ENCODE measurements at places on chromosomes 16 and 17. TPM values are rescaled to one million over a fixed set of nuclear protein-coding genes. Genes with fewer than 3 reads are reported as not detected.

The SECTM1 gene
- not detected for polyA plus RNA-seq

DNA sequence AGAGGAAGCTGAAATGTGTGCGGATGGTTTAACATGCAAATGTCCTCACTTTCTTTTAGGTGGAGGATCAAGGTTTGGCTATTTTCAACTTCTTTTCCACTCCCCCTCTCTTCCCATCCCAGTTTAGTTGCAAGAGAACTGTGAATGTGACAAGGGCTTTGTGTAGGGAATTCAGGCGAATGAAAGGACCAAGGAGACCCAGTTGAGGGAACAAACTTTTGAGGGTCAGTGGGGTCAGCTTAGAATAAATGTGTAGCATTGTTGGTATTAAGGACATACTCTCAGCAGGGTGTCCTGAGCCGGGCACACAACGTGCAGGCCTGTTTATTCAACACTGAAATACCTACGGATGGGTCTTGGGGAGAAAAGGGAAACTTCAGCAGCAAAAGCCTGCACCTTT is 346.0 kb downstream of the PMP22 start:
- DNase-seq = no peak
- H3K4me1 ChIP-seq = no peaks in the 10 kb centered on the region

DNA sequence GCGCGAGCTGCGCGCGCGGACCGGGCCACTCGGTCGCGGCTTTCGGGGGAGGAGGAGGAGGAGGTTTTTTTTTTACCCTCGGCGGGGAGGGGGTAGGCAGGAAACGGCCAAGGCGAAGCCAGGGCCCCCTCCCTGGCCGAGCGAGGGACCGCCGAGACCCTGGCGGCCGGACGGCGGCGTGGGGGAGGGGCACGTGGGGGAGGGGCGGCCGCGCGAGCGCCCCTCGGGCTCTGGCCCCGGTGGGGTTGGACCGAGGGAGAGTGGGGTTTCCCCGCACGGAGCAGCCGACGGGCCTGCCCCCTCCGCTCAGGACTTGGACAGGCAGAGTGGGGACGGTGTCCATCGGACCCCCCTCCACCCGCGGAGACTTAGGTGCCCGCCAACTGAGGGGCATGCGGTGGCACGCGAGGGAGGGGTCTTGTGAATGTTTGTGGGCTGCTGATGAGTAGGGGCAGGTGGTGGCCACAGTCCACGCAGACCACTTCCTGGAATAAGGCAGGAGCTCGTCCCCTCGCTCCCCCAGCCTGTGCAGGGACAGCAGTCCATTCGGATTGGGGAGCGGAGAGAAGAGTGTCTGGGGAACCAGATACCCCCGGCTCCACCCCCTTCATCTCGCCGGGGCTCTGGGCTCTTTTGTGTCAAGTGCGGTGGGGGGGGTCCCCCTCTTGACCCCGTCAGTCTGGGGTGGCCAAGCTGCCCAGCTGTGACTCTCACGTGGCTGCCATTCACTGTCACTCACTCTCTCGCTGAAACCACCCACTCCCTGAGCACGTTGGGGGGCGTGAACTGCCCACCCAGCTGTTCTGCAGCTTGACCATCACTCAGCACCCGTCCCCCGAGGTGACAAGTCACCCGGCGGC is 3.0 kb upstream of the CHD3 start:
- H3K27ac ChIP-seq = no peak overlapping the region
- DNase-seq = peak; percentile 73
- peaks cover 9% of the 10 kb centered on the region for H3K27me3 ChIP-seq
- peaks cover 12% of the 10 kb centered on the region for H3K4me1 ChIP-seq
- H3K4me3 ChIP-seq = peak overlapping the region; percentile 73

The C1QL1 gene
- 0.20 TPM for polyA plus RNA-seq

DNA sequence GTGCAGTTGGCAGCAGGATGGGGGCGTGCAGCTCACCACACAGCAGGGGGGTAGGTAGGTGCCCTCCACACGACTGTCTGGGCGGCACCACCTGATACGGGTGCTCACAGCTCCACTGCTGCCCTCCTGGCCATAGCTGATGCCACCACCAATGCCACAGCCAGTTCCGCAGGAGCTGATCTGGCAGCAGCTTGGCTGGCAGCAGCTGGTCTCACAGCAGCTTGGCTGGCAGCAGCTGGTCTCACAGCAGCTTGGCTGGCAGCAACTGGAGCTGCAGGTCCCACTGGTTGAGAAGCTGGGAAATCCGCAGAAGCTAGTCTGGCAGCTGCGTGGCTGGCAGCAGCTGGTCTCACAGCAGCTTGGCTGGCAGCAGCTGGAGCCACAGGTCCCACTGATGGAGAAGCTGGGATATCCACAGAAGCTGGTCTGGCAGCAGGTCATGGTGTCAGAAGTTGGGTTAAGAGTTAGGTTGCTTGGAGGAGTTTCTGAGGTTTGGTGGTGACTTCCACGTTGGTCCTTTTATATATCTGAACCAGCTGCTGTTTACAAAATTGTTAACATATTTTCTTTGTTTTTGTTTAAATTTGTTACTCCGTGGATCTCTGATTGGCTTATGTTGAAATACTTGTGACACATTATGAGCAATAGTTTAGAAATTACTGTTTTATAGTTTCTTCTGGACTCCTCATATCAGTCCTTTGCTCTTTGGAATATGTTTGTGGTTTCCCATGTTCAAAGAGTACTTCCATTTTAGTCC is at the start of gene KRTAP1-5:
Gene KRTAP1-5 (minus strand): TSS at position 494 of the 757 bp plus-strand sequence. CDS start 53 bp downstream, at position 441.
- H3K36me3 ChIP-seq = no peaks in the 10 kb centered on the region
- peaks cover 19% of the 10 kb centered on the region for H3K27me3 ChIP-seq
- H3K27ac ChIP-seq = no peak within 1 kb of the TSS

- H3K4me3 ChIP-seq = no peak overlapping the region
- peak; percentile 15 for DNase-seq
Measured at GRCh38 chr17:3602499-3602898, 6.7 kb downstream of the TRPV1 start.

DNA sequence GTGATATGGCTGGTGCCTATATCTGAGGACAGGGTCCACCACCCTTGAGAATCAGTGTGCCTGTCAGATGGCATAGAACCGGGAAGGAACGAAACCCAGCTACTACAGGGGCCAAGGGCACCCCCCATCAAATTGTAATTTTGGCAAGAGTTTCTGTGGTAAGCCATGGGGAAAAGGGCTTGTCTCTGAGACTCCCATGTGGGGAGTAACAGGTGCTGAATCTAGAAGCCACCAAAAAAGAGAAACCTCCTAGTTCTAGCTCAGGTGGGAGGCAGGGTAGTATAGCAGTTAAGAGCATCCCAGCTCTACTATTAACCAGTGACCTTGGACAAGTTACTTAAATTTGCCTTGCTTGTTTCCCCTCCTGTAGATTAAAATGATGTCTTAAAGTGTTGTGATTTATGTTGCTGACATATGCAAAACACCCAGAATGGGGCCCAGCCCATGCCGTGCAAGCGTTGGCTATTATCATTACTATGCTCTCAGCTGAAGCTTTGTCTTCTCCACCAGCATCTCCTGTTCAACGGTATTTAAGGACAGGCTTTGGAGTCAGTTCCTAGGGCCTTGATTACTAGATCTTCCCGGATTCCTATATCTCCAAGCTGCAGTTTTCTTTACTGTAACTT is 210.7 kb upstream of the NLRP1 start:
- H3K27ac ChIP-seq = no peak overlapping the region
- no peaks in the 10 kb centered on the region for H3K4me1 ChIP-seq
- H3K4me3 ChIP-seq = no peak overlapping the region
- DNase-seq = no peak
- peaks cover 4% of the 10 kb centered on the region for H3K27me3 ChIP-seq
- no peaks in the 10 kb centered on the region for H3K36me3 ChIP-seq

DNA sequence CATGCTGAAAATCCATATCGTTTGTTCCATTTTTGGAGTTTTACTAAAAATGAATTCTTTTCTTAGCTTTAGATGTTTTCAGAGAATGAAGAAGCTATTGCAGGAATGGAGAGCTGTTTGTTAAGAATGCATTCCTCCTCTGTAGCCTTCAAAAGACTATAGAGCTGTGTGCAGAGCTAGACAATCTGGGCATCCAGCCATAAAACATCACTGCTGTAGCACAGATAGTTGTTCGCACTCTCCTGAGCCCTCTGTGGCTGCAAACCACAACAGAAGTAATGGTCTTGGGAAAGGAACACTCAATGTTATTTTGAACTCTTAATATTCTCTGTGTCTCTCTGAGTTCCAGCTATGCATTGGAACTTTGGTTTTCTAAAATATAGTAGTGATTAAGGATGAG is 4.9 kb downstream of the TNRC6C start:
- H3K4me3 ChIP-seq = peak overlapping the region; percentile 75
- peaks cover 87% of the 10 kb centered on the region for H3K4me1 ChIP-seq
- DNase-seq = peak; percentile 31
- H3K27ac ChIP-seq = peak overlapping the region; percentile 43
- peaks cover 3% of the 10 kb centered on the region for H3K27me3 ChIP-seq

GRCh38 chr17:45675012-45675411 is 109.1 kb upstream of the CRHR1 start:
- no peak overlapping the region for H3K4me3 ChIP-seq
- no peak for DNase-seq
- H3K36me3 ChIP-seq = no peaks in the 10 kb centered on the region
- H3K27ac ChIP-seq = no peak overlapping the region
- H3K27me3 ChIP-seq = no peaks in the 10 kb centered on the region

- DNase-seq = no peak
- peaks cover 5% of the 10 kb centered on the region for H3K27me3 ChIP-seq
- H3K4me1 ChIP-seq = no peaks in the 10 kb centered on the region
- no peak overlapping the region for H3K4me3 ChIP-seq
Measured at GRCh38 chr17:17380145-17380925, 77.2 kb downstream of the NT5M start.

DNA sequence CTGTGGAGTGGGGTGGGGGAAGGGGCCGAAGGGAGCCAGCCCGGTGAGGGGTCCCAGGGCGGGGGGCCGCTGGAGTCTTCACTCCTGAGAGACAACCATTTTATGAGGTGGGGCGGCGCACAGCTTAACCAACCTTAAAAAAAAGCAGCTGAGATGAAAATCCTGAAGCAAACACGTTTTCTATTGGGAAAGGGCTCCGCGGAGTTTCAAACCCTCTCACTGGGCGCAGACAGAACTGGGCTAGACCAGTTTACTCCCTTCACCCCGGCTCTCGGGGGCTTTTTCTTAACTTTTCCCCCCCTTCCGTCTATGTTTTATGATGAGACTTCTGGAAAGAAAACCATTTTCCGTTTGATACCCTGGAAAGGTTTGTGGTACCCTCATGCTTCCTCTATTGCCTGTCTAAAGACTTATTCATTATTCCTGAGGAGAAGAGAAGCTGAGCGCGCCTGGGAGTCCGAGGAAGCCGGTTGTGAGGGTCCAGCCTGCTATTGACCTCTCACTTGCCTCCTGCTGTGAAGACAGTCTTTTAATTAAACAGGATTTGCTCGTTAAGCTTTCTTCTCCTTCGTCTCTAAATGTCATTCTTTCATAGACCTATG is 482 bp upstream of the SSH2 start:
- H3K4me3 ChIP-seq = no peak overlapping the region
- H3K27me3 ChIP-seq = peaks cover 5% of the 10 kb centered on the region
- H3K36me3 ChIP-seq = no peaks in the 10 kb centered on the region
- no peak overlapping the region for H3K27ac ChIP-seq
- H3K4me1 ChIP-seq = peaks cover 20% of the 10 kb centered on the region
- DNase-seq = no peak

Data from immature natural killer cell (primary cell).